Femur (tissue), 1 donor: ENCODE measurements at places on chromosomes 6 and 20.

GRCh38 chr20:45497971-45498494 is 17.4 kb downstream of the SPINT3 start:
- no peak for DNase-seq

DNA sequence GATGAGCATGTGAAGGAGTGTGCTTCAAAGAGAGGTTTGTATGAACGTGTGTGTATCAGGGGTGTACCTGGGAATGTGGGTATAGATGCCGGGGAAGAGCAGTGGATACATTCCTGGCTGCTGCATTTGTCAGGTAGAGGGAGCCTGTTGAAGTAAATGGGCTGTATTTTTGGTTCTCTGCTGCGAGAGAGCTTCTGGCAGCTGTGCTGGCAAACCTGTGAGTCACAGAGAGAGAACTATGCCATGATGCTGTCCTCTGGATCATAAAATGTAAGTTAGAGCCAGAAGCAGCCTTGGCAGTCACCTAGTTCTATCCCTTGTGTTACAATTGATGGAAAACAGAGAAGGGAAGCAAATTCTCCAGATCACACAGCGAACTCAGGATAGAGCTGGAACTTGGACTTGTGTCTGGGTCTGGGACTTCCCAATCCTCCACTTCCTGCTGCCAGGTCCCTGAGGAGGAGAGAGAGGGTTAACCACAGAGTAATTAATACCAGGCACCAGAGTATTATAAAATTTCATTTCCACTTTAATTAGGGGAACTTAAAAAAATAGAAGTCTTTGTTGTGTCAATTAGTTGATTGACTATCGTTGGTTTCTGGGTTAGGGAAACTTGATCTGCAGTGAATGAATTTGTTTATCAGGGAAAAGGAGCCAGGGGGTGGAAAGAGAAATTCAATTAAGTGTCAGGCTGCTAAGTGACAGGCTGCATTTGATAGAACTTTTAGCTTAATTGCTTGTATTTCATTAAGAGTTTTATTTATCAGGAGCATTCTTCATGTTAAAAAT is 41.1 kb upstream of the GTSF1L start:
- DNase-seq = no peak

DNA sequence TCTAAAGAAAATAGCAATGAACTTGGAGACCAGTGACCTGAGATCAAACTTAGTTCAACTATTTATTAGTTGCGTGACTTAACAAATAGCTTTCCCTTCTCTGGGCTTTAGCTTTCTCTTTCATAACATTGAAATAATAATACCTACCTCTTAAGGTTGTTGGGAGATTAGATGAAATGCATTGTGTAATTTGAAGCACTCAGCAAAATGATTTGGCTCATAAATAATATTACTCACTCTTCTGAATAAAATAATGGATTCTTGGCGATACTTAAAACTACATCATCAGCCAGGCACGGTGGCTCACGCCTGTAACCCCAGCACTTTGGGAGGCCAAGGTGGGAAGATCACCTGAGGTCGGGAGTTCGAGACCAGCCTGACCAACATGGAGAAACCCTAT is 556.2 kb upstream of the JARID2 start:
- DNase-seq = no peak

DNA sequence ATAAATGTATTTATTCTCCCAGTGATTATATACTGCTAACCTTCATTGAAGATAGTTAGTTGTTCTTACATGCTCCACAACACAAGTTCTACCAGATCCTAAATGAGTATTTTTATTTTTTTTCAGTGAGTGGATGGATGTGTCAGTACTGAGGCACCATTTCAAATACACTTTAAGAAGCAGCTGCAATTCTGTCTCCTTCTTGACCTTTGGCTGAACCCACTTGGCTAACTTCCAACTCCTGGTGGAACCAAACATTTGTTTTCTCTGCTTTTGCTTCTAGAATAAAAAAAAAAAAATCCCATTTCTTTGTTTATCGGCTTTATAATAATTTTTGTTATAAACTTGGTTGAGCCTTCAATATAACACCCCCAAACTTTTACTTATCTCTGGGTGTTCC is 458.3 kb upstream of the MAP3K7 start:
- peak; percentile 50 for DNase-seq

DNA sequence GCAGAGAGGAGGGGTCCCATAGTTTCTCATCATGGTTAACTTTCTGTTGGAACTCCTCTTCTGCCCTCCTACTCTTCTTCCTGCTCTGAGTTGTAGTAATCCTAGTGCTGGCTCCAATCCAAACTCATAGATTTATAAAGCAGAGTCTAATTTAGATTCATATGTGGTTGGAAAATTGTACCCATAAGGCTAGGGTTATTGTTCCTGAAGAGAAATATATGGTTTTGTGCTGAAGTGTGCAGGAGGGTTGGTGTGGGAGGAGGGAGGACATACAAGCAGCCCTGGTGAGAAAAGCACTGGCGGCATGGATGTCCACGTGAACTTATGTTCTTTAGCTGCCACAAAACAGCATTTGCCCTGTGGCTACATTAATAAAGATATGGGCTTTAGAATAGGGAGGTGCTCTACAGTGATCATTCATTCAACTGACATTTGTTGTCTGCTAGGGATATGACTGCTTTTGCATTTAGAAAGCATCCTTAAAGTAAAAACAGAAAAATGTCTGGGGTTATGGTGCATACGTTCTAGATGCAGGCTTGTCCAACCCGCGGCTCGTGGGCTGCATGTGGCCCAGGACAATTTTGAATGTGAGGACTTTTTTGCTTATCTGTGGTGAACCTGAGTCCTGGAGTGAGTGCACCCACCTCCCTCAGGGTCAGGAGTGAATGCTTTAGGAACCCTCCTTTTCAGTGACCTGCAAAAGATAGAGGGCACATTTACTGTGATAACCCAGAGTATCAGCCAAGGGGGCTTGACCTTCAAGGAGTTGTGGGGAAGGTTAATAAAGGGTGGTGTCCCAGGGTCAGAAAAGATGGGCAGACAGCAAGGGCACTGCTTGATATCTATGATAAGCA is 4.1 kb downstream of the HLA-A start:
- no peak for DNase-seq

DNA sequence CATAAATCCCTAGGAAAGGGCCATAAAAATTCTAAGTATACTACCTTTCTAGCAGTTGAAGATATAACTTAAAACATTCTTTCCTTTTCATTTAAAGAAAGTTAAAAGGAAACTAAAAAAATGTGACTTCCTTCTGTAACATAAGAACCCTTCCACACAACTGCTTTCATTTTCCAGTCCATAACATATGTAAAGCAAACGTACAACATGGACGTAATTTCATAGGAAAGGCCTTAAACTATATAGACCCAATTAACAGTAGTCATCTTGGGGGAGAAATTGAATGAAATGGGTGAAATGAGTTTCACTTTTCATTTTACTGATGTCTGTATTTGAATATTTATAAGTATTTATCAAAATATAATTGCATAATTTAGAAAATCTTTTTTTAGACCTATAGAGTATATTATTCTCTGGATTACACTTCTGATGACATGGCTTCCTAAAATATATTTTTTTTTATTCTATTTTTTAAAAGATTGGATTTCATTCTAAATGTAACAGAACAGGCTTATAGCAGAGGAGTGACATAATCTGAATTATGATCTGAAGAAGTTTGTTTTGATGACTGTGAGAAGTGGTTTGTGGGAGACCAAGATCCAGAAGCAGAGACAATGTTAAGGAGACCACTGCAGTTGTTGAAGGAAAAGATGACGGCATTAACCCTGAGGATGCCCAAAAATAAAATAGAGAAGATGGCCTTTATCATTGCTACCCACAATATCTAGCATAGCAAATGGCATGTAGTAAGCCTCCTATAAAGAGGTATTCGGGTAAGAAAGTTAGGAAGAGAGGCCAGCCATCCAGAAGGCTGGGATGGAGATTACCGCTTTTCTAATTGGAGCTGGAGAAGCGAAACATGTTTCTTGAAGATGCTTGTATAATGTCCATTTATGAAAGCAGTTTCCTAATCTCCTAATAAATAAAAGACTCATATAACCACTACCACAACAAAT is 260.4 kb downstream of the PTPRK start:
- DNase-seq = no peak

DNA sequence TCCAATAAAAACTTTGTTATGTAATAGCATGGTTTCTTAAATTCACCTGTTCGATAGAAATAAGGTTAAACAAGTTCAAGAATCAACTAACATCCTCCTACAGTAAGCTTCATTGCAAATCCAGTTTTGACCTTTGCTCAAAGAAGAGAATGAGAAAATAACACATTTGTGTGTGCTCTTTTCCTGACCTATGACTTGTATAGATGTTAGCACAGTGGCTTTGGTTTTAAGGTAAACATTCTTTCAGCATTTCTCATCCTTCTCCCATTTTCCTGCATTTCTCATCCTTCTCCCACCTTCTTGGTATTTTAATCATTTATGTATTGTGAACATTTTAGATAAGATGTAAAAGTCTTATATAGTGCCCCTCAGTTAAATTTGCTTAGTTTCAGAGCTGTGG is 73.9 kb downstream of the PLCB1 start:
- DNase-seq = no peak

GRCh38 chr6:149454346-149454848 is 30.4 kb downstream of the ZC3H12D start:
- DNase-seq = peak; percentile 92
